NCI-H2081 (cell line): ENCODE measurements at places on chromosomes 4 and X.

DNA sequence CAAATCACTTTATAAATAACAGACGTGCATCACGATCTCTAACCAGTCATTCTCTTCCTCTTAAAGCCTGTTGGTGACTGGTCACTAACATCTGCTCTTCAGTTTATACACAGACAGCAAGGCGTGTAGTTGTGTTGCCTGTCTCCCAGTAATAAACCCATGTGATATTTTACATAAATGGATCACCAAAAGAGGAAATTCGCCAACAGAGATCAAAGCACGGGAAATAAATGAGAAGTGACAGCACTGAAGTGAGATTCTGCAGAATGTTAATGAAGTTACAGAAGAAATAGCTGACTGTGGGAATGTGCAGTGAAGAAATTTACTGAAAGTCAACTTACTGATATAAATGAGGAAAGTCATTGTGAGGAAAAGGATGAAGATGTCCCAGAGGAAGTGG lies 47.0 kb downstream of the AFF1 start:
- DNase-seq = no peak

DNA sequence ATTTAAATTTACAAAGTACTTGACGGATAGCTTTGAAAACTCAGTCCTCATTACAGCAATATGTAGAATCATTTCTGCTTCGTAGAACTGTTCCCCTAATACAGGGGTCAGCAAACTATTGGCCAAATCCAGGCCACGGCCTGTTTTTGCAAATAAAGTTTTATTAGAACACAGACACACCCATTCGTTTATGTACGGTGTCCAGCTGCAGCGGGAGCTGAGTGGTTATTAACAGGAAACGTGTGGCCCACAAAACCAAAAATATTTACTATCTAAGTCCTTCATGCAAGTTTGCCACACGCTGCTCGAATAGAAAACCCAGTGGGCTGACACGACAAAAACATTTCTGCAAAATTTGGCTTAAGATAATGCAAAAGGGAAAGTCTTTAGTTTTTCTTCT lies 146.5 kb downstream of the AFAP1 start:
- DNase-seq = no peak

- no peak for DNase-seq
Observed at GRCh38 chrX:7067256-7067655, 80.3 kb upstream of the STS start.

DNA sequence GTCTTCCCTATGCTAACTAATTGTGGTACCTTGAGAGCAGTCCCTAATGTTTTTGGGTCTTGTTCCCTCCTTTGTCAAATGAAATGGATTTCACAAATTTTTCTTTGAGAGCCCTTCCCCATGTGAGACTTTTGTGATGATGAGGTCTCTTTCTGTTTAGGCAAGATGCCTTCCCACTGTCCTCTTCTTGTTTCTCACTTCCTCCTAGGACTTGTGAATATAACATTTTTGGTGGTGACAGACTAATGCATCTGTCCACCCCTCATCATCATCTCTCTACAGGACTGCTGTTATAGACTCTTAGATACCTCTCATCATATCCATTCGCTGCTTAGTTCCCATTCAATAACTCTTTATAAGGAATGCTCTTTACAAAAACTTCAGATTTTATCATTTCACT lies 8.7 kb upstream of the ANK2 start:
- DNase-seq = no peak

- no peak for DNase-seq
Observed at GRCh38 chr4:127134490-127134889, 498.3 kb upstream of the INTU start.

DNA sequence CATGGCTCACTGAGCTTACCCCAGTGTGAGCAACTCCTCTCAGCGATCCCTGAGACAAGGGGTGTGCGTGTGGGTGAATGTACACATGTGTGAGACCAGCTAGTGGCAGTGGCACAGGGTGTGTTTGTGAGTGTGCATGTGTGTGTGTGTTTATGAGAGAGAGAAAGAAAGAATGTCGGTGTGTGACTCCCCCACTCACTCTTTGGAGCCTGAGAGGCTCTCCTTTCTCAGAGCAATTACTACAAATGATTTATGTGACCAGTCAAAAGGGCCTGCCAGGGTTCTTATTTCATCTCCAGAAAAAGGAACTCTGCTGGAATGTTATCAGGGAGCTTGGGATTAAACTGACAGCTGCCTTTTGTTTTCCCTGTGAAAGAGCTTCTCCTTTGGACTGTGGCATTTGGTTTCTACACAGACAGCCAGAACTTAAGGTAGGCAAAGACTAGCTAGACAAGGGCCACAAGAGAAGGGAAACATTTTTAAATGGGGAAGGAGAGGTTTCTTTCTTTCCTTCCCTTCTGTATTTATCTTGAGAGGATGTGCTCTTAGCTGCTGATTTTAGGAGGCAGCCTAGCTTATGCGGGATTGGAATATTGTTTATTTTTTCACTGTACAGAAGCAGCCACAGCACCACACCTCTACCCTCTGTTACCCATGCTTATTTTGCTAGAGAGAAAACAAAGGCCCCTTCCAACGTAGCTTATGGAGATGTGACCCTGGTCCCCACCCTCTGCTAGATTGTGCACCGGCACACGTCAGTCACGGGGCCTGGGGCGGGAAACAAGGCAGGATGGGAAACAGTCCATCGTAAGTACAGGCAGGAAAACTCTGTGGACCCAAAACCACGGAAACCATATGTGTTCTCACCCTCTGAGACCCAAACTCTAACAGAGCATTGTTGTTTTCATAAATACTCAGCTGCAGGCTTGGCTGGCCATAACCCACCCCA lies 143.5 kb downstream of the MGST2 start:
- DNase-seq = peak; percentile 71

GRCh38 chr4:121656269-121656641 lies 40.5 kb downstream of the ANXA5 start:
- DNase-seq = peak; percentile 57

GRCh38 chr4:26145212-26145611 lies 175.6 kb upstream of the RBPJ start:
- DNase-seq = no peak

- DNase-seq = no peak
Observed at GRCh38 chr4:38752372-38752940, 30.3 kb downstream of the TLR10 start.

DNA sequence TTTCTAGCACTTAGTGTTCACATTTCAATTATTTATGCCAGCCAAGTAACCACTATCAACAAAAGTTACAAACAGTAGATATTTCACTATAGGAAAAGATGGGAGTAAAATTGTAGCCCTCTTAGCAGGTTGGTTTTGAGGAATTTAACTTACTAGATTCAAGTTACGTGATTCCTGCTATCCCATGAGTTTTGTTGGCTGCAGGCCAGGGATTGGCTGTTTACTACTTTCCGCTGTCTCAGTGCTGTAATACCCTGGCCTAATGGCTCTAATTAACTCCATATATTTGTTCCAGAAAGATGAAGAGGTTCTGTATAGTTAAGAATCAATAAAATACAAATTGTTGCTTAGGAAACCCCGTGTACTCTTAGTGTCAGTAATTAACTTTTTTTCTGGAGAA lies 55.5 kb upstream of the MAGED1 start:
- peak; percentile 12 for DNase-seq

- no peak for DNase-seq
Observed at GRCh38 chrX:111283446-111283845, 13.2 kb upstream of the CAPN6 start.

- DNase-seq = no peak
Observed at GRCh38 chr4:32697281-32697814, 1977.2 kb downstream of the PCDH7 start.

- DNase-seq = peak; percentile 57
Observed at GRCh38 chr4:73446336-73446938, 10.4 kb downstream of the AFP start.

DNA sequence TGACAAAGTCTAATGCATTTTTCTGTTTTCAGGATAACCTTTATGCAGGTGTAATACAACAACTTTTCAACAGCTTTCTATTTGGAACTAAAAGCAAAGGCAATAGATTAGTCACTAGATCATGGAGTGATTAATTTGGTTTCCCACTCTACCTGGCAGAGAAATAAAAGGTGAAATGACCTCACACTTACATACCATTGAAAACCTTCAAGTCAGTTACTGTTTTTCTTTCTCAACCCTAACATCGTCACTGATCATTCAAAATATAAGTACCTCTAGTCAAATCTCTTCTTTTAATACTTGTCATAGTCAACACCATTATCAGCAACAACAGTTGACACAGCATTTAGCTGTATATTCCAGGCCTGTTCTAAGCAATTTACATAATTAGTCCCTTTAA lies 85.1 kb upstream of the ZCCHC13 start:
- DNase-seq = no peak

DNA sequence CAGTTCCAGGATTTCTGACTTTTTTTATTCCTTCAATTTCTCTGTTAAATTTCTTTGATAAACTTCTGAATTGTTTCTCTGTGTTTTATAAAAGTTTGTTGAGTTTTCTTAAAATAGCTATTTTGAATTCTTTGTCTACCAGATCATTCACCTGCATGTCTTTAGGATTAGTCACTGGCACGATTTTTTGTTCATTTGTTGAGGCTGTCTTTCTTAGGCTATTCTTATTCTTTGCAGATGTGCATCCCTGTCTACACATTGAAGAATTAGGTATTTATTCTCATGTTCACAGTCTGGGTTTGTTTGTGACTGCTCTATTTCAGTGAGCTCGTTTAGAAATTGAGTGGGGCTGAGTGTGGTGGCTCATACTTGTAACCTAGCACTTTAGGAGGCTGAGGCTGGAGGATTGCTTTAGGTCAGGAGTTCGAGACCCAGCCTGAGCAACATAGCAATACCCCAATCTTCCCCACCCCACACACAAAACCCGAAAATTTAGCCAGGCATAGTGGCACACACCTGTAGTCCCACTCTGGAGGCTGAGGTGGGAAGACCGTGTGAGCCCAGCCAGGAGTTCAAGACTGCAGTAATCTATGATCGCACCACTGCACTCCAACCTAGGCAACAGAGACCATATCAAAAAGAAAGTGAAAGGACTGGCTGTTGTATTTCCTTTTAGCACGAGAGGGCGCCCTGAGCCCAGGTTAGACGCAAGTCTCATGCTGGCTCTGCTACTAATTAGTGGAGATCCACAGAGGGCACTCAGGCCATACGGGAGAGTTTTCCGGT lies 42.0 kb downstream of the F8 start:
- DNase-seq = peak; percentile 65

GRCh38 chr4:47643845-47644244 lies 158.8 kb downstream of the ATP10D start:
- no peak for DNase-seq

DNA sequence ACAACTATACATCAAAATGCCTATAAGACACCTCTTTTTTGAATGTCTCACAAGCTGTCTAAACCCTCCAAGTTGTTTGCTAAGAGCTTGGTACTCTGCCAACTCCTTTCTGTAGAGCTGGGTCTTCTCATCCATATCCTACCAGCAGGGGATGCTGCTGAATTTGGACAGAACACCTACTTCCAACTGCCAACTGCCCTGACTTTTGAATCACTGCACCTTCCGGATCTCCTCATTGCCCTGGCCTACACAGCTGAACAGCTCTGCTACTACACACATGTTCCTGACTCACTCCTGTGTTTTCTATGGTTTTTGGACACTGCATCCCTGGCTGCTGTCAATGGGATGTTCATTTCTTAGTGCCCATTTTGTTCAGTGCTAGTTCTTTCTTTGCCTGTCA lies 18.7 kb downstream of the FAM184B start:
- no peak for DNase-seq

GRCh38 chr4:158051401-158052235 lies 121.2 kb downstream of the GASK1B start:
- no peak for DNase-seq

- no peak for DNase-seq
Observed at GRCh38 chr4:127624173-127624572, 8.6 kb upstream of the INTU start.

GRCh38 chr4:116480546-116480945 lies 604.8 kb downstream of the TRAM1L1 start:
- peak; percentile 16 for DNase-seq

- no peak for DNase-seq
Observed at GRCh38 chr4:101175896-101176676, 171.2 kb downstream of the PPP3CA start.

GRCh38 chr4:156858071-156858470 lies 113.5 kb downstream of the PDGFC start:
- DNase-seq = no peak

DNA sequence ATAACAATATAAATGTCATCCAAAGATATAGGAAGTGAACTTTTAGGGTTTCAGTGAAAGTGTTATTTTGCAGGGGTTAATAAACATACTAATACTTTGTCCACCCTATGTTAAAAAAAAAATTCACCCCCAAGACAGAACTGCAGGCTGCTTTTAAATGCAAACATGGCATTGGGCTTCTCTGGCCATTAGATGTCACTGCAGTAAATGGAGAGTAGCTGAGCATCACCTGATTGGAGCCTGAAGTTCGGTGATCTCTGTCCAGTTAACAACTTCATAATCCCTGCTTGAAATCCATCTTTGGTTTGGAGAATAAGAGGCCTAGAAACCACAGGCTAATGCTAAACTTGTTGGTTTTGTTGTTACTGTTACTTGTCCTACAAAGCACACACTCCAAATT lies 18.7 kb downstream of the SLC25A43 start:
- no peak for DNase-seq

GRCh38 chr4:11228530-11228929 lies 200.2 kb downstream of the HS3ST1 start:
- DNase-seq = peak; percentile 62

- no peak for DNase-seq
Observed at GRCh38 chrX:130848763-130849162, 54.2 kb downstream of the ENOX2 start.

DNA sequence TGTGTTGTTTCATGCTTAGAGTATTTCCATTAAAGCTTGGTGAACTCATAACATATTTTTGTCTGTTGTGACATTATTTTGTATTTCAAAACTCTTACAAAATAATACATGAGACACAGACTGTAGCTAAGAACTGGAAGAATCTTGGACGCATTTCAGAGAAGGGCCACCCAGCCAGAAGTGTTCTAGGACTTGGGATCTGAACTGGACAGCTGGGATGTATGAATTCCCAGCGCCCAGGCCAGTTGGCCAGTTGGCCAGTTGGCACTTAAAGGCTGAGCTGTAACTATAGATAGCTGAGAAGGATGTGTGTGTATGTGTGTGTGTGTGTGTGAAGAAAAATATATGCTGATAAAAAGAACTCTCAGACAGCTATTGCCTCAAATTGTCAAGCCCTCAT lies 193.4 kb upstream of the GPR101 start:
- no peak for DNase-seq

DNA sequence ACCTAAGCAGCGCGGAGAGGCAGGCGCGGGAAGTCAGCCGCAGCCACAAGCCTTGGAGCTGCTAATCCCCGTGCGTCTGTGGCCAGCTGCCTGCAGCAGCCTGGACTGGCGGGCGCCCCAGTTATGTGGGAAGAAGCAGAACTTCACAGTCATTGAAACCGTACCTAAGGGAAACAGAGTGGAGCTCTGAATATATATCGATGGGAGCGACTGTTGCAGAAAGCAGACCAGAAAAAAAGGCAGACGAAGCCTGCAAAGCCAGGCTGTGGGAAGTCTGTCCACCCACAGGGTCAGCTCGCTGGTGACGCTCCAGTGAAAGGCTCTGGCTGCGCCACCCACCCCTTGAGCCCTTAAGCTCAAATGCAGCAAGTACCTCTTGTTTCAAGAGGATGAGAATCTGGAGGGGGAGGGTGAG lies 24.7 kb downstream of the KCNE5 start:
- no peak for DNase-seq

GRCh38 chr4:6771229-6771671 lies 11.3 kb upstream of the KIAA0232 start:
- DNase-seq = no peak
